ENCODE measurements at places on chromosomes 7 and 10.

- DNase-seq = no peak
These were observed 86.4 kb downstream of the PRPF18 start for GRCh38 chr10:13673156-13673555.

- DNase-seq = no peak
These were observed 951.0 kb downstream of the LRMDA start for GRCh38 chr10:76382381-76382851.

- no peak for DNase-seq
These were observed 2.2 kb downstream of the OPTN start for GRCh38 chr10:13102002-13102794.

GRCh38 chr7:101960985-101961708, 143.7 kb downstream of the CUX1 start:
- DNase-seq = no peak

- no peak for DNase-seq
These were observed 18.4 kb upstream of the WAPL start for GRCh38 chr10:86540016-86540415.

- no peak for DNase-seq
These were observed 116.6 kb downstream of the INPP5A start for GRCh38 chr10:132654121-132654571.

- DNase-seq = no peak
These were observed 88.3 kb downstream of the PDE1C start for GRCh38 chr7:31981874-31982390.
